ENCODE measurements at places on chromosomes 16 and 17.
A peak's percentile ranks its signal among the peaks of the same experiment; 100 is the strongest.

GRCh38 chr17:48137656-48138055, 30.1 kb downstream of the SNX11 start:
- no peaks in the 10 kb centered on the region for H3K27me3 ChIP-seq
- no peaks in the 10 kb centered on the region for H3K36me3 ChIP-seq
- H3K4me1 ChIP-seq = no peaks in the 10 kb centered on the region
- no peak overlapping the region for H3K27ac ChIP-seq
- H3K4me3 ChIP-seq = no peak overlapping the region

DNA sequence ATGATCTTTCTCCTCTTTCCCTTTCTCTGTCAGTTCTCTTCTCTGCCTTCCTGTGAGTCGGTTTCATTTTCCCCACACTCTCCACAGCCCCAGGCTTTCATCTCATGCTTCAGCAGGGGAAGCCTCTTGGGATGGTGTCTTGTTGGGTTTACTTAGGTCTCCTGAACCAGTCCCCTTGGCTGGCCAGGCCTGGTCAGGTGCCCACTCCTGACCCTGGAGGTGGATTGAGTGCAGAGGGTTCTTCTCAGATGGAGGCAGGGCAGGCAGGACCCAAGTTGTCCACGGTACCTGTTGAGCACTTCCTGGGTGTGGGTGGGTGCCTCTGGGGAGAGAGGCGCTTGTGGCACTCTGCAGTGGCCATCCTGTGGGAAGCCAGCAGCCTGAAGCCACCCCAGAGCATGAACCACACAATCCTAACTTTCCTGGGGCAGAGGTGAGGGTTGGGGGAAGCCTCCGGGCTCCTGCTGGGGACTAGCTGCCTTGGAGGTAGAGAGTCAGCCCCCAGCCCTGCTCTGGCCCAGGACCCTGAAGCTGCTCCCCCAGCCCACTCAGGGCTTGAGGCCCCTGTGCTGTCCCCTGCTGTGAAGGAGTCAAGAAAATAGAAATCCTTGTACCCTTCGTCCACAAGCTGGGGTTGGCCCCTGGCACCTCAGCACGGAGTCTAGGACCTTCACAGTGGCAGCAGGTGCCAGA, 2.0 kb upstream of the RAP1GAP2 start:
- no peak overlapping the region for H3K4me3 ChIP-seq
- H3K36me3 ChIP-seq = no peaks in the 10 kb centered on the region
- no peak for DNase-seq
- no peaks in the 10 kb centered on the region for H3K4me1 ChIP-seq

DNA sequence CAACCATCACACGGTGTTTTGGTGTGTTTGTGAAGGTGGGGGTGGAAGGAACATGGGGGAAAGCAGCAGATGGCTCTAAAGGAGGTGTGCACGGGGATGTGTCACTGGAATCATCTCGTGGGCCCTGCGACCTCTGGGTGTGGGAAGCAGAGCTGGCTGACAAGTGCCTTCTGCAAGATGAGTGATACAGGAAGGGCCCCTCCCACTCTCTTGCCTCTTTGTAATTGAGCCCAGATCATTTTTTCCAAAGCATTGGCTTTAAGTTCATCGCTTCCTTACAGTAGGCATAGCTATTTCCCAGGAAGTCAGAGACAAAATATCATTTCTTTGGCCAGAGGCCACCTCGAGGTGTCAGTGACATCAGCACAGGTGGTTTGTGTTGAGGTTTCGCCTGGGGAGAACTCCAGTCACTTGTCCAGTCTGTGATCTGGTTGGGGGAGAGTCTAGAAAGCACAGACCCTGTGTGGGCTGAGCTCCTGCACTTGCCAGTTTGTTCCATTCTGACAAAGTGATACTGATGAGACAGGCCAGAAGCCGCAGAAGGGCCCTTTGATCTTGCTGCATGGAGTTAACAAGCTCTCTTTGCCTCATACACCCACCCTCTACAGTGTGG, 20.6 kb upstream of the SNTB2 start:
- no peak overlapping the region for H3K27ac ChIP-seq
- DNase-seq = peak; percentile 85
- no peaks in the 10 kb centered on the region for H3K4me1 ChIP-seq
- no peak overlapping the region for H3K4me3 ChIP-seq
- H3K36me3 ChIP-seq = peaks cover 27% of the 10 kb centered on the region
- H3K27me3 ChIP-seq = no peaks in the 10 kb centered on the region

DNA sequence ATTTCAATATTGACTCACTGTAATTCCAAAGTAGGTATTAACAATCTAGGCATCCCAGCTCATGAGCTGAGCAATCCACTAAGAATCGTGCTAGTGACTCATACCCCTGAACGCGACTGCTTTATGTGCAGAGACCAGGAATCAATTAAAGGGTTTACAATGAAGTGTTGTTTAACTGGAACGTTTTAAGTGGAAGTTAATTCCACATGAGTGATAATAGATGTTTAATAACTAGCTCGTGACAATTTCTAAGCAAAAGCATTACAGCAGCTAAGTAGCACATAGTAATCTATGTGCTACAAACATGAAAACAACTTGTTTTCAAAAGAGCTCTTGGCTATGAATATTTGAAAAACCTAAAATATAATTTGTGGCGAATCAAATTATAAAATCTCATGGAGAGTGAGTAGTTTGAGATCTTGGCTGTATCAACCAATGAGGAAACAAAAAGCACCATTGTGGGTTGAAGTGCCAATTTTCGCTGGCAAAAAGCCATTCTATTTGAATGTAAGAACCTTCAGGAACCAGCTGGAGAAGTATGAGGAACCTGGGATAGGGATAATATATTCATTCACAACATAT, 9.4 kb downstream of the GJC1 start:
- no peaks in the 10 kb centered on the region for H3K36me3 ChIP-seq
- H3K4me3 ChIP-seq = no peak overlapping the region
- no peaks in the 10 kb centered on the region for H3K4me1 ChIP-seq

DNA sequence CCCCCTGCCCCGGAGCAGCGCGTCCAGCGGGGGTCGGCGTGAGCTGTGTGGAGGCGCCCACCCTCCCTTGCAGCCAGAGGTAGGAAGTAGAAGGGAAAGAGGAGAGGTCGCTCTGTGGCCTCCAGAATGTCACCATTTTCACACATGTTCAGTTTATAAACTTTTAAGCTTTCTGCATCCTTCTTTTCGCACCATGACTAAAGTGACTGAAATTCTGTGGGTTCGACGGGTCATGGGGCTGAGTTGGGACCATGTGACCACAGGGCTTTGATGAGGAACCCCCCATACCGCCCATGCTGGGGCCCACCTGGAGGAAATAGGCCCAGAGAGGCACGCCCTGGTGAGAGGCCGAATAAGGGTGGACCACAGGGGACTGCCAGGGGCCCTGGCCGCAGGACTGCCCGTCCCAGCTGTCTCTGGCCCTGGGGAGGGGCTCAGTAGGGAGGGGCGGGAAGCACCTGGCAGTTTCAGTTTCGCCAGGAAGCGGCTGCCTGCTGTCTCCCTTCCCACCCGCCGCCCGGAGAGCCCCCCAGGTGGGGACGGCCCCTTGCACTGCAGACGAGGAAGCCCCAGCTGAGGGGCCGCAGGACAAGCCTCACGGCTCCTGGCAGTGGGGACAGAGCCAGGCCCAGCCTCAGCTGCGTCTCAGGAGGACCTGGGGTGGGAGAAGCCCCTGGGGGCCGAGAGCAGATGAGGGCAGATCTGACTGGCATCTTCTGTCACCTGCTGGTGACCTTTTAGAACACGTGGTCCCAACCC, 9.0 kb downstream of the CBFA2T3 start:
- peaks cover 5% of the 10 kb centered on the region for H3K4me1 ChIP-seq
- H3K4me3 ChIP-seq = no peak overlapping the region
- H3K27me3 ChIP-seq = no peaks in the 10 kb centered on the region
- H3K36me3 ChIP-seq = no peaks in the 10 kb centered on the region

DNA sequence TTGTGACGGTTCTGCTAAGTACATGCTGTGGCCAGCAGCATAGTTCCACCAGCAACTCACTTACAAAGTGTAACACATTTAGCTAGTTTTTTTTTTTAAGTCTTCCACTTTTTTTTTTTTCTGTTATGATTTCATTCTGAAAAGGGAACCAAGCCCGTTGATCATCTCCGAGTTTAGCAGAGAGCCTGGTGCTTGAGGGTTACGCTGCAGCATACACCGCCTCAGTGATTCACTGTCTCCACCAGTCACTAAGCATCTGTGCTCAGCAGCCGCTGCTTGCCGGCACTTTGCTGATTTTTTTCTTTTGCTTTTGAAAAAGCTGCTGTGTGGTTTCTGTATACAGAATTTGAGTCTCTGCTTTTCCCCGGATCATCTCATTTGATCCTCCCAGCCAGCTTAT, 194.5 kb upstream of the CDH13 start:
- H3K4me1 ChIP-seq = no peaks in the 10 kb centered on the region
- no peak overlapping the region for H3K4me3 ChIP-seq
- H3K27ac ChIP-seq = no peak overlapping the region
- H3K27me3 ChIP-seq = peaks cover 5% of the 10 kb centered on the region

- no peaks in the 10 kb centered on the region for H3K27me3 ChIP-seq
- H3K4me1 ChIP-seq = peaks cover 11% of the 10 kb centered on the region
- H3K4me3 ChIP-seq = peak overlapping the region; percentile 98
- H3K27ac ChIP-seq = peak overlapping the region; percentile 93
- no peak for DNase-seq
- H3K36me3 ChIP-seq = peaks cover 19% of the 10 kb centered on the region
These were observed 362 bp downstream of the KLHDC4 start for GRCh38 chr16:87765473-87765775.

GRCh38 chr16:58655215-58655596, 25.6 kb upstream of the CNOT1 start:
- no peaks in the 10 kb centered on the region for H3K36me3 ChIP-seq
- DNase-seq = no peak
- no peaks in the 10 kb centered on the region for H3K27me3 ChIP-seq
- H3K27ac ChIP-seq = no peak overlapping the region

GRCh38 chr17:79942011-79942405, 93.7 kb downstream of the TBC1D16 start:
- H3K27me3 ChIP-seq = no peaks in the 10 kb centered on the region
- no peak overlapping the region for H3K27ac ChIP-seq
- no peak overlapping the region for H3K4me3 ChIP-seq
- DNase-seq = no peak
- peaks cover 15% of the 10 kb centered on the region for H3K36me3 ChIP-seq
- H3K4me1 ChIP-seq = no peaks in the 10 kb centered on the region

DNA sequence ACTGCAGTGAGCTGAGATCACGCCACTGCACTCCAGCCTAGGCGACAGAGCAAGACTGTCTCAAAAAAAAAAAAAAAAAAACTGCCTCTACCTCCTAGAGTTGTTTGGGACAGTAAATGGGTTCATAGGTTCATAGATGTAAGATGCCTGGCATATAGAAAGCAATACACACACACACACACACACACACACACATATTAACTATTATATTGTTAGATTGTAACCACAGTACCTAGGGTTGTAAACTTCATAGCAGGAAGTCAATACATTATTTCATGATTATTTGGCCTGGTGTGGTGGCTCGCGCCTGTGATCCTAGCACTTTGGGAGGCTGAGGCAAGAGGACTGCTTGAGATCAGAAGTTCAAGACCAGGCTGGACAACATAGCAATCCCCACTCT, 5.8 kb downstream of the XPO6 start:
- H3K27ac ChIP-seq = no peak overlapping the region
- H3K27me3 ChIP-seq = no peaks in the 10 kb centered on the region
- peaks cover 11% of the 10 kb centered on the region for H3K4me1 ChIP-seq
- no peak overlapping the region for H3K4me3 ChIP-seq

DNA sequence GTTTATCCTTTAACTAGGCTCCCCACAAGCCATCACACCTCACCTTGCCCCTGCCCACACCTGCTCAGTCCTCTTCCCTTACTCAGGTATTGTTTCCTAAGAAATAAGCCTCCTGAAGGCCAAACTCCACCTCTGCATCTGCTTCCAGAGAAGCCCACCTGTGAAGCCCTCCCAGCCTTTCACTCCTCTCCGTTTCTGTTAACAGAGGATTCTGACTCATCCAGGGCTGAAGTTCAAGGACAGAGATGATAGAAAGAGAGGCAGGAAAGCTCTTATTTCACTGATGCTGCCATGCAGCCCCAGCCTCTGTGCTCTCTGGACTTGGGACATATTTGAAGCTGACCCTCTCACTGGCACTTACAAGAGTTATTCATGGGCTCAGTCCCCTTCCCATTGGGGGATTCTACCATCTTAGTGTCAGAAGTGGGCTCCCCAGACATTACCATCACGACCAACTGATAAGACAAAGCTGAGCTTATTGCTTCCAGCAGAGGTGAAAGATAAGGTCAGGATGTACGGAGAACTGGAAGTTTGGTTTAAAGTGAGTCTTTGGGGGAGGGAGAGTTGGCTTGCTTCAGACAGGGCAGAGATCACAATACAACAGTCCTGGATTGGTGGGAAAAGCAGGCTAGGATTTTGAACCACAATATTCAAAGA, 35.3 kb upstream of the XYLT2 start:
- H3K27me3 ChIP-seq = no peaks in the 10 kb centered on the region
- no peaks in the 10 kb centered on the region for H3K4me1 ChIP-seq
- DNase-seq = no peak
- H3K4me3 ChIP-seq = no peak overlapping the region
- H3K36me3 ChIP-seq = no peaks in the 10 kb centered on the region

DNA sequence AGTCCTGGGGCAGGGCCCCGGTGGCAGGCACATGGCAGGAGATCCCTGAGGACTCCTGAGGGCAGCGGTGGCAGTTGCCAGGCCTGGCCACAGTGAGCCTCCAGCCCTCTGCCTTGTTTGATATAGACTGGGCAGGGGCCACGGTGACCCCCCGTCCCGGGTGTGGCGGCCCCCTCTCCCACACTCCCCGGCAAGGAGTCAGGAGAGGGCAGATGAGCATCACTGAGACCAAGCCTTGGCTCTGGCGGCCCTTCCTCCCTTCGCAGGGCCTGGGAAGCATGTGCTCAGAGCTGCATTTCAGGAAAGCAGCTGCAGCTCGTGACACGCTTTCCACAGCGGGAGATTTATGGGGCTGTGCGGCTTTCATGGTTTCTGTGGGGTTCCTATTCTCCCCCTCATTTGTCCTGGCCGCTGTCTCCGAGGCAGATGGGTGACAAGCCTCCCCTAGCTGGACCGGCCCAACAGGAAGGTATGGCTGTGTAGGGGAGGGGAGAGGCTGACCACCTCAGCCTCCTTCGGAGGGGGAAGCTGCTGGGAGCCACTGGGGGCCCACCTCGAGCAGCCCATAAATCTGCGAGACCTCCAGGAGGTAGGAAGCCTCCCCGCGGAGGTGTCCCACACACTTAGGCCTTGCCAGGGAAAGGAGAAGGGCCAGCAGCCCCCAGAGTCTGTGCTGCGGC, 211.4 kb downstream of the NTN1 start:
- no peaks in the 10 kb centered on the region for H3K4me1 ChIP-seq
- no peak overlapping the region for H3K4me3 ChIP-seq
- no peaks in the 10 kb centered on the region for H3K27me3 ChIP-seq
- H3K36me3 ChIP-seq = no peaks in the 10 kb centered on the region

- H3K4me3 ChIP-seq = no peak overlapping the region
- H3K27me3 ChIP-seq = no peaks in the 10 kb centered on the region
- DNase-seq = no peak
- H3K36me3 ChIP-seq = peaks cover 26% of the 10 kb centered on the region
These were observed 7.3 kb downstream of the SPATA2L start for GRCh38 chr16:89693931-89694783.

GRCh38 chr16:54928016-54928356, 2.7 kb upstream of the IRX5 start:
- H3K27ac ChIP-seq = peak overlapping the region; percentile 78
- DNase-seq = peak; percentile 51
- H3K4me3 ChIP-seq = peak overlapping the region; percentile 19
- no peaks in the 10 kb centered on the region for H3K4me1 ChIP-seq
